PC-3 (cell line): ENCODE measurements at places on chromosomes 5 and 9. TPM values are rescaled to one million over a fixed set of nuclear protein-coding genes. Genes with fewer than 3 reads are reported as not detected.

DNA sequence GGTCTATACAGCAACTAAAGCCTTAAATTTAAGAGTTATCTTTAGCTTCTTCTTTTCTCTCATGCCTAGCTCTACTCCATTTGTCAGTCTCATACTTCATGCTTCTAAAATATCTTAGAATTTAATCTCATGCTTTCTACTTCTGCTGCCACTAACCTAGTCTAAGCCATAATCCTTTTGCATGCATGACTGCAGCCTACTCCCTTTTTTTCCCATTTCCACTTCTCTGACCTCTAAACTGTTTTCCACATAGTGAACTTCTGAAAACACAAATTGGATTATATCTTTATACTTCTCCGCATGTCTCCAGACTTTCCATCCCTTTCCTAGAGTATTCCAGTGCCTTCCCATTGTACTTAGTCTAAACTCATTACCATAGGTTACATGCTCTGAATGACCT lies 193.0 kb downstream of the XRCC4 start:
- DNase-seq = no peak

DNA sequence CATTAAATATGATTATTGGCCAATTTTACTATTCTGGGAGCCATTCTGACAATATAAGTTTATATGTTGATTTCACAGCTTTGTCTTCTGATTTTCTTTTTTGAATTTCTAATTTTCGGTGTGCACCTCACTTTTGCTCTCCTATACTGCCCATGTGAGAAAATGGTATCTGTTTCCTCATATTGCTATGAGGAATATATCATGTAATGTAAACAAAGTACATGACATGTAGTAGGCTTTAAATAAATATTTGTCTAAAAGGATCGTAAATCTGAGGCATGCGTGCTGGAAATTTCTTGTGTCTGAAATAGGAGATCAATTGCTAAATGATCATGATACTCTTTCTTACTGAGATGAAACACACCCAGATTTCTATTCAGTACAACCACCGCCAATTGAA lies 119.9 kb downstream of the ZDHHC21 start:
- DNase-seq = peak; percentile 26

The PLCXD3 gene
- total RNA-seq = 5.0 TPM in 2 replicates

DNA sequence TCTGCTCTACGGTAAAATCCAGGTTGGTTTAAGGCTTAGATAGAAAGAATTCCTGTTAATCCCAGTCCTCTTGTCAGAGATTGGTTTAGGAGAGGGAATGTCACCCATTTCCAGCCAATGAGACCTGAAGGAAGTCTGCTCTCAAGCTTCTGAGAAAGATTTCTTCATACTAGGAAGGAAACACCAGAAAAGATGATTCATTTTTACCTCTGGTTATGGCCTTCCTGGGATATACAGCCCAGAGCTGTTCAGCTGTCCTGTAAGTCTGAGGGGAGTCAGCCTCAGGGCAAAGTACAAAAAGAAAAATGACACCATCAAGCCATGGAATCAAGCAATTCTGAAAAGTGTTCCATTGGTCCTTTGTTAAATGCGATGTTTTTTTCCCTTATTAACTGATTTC lies 18.6 kb upstream of the CFAP95 start:
- peak; percentile 30 for DNase-seq

- no peak for DNase-seq
Measured at GRCh38 chr9:93828331-93829097, 126.6 kb downstream of the BARX1 start.

DNA sequence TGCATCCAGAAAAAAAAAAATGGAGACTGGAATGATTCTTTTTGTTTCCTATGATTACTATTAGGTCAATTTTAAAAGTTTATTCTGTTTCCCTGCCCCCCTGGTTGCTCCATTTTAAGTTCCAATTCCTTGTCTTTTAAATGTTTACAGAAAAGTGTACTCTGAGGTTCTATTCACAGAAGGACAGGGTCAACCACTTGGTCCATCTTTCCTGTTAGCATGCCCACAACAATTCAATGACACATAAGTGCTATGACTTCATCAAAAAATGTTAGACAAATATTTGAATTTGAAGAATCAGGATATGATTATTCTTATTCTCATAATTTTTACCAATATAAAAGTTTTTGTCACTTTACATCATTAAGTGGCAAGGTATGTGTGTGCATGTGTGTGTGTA lies 123.7 kb downstream of the PDE4D start:
- DNase-seq = peak; percentile 41

DNA sequence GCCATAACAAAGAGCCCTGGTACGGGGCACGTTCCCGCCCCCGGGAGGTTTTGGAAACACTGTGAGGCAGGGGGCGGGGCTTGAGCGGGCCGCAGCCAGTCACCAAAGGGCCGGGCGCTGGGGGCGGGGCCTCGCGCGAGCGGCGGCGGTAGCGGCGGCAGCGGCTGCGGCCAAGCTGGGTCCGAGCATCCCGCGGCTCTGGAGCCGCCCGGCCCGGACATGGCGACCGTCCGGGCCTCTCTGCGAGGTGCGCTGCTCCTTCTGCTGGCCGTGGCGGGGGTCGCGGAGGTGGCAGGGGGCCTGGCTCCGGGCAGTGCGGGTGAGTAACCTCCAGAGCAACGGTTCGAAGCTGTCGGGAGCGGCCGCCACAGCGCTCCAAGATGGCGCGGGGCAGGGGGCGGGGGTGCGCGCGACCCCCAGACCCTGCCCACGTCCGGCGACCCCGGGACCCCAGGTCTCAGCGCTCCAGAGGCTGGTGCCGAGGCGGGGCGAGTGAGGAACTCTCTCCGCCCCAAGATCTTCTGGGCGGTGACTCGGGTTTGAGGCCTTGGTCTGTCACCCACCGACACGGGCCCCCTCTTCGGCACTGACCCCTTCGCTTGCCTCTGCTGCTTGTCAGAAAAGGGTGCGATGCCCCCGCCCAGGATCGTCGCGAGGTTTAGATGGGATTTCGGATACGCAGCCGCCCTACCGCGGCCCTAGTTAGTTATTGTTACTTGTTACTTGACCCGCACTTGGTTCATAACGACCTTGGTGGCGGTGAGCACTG lies at the start of gene RECK:
Gene RECK, plus strand, starts transcription at position 134 of the 769 bp plus-strand sequence. Its CDS starts 86 bp downstream, at position 220.
- DNase-seq = peak; percentile 69

GRCh38 chr5:62621280-62621679 lies 42.7 kb downstream of the LRRC70 start:
- no peak for DNase-seq

GRCh38 chr5:55959208-55959607 lies 35.6 kb downstream of the IL6ST start:
- no peak for DNase-seq

GRCh38 chr5:19777363-19777762 lies 210.6 kb downstream of the CDH18 start:
- no peak for DNase-seq

The BTNL3 gene
- not detected in 2 replicates for total RNA-seq
